CD4-positive, alpha-beta T cell treated with Interleukin-21 for 1 hour (primary cell): ENCODE measurements at places on chromosomes 7 and 10.

- DNase-seq: no peak
Observed at GRCh38 chr7:151390598-151391357, 19.1 kb downstream of the WDR86 start.

- DNase-seq: no peak
Observed at GRCh38 chr10:125000366-125001312, 58.7 kb downstream of the ZRANB1 start.

DNA sequence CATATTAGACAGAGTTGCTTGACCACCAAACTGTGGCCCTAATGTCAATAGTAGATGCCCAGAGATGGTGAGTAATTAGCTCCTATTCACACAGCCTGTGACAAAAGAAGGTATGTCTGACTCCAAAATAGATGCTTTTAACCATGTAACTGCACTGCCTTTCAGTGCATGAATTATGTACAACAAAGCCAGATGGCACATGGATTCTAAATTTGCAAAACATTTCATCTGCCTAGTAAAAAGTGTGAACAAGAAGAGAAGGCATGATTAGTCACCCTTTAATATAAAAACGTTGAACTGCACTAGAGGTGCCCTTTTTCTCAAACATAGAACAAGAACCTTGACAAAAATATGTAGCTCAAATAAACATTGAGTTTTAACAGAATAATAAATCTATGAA is 35.5 kb upstream of the PTPRZ1 start:
- DNase-seq: no peak

DNA sequence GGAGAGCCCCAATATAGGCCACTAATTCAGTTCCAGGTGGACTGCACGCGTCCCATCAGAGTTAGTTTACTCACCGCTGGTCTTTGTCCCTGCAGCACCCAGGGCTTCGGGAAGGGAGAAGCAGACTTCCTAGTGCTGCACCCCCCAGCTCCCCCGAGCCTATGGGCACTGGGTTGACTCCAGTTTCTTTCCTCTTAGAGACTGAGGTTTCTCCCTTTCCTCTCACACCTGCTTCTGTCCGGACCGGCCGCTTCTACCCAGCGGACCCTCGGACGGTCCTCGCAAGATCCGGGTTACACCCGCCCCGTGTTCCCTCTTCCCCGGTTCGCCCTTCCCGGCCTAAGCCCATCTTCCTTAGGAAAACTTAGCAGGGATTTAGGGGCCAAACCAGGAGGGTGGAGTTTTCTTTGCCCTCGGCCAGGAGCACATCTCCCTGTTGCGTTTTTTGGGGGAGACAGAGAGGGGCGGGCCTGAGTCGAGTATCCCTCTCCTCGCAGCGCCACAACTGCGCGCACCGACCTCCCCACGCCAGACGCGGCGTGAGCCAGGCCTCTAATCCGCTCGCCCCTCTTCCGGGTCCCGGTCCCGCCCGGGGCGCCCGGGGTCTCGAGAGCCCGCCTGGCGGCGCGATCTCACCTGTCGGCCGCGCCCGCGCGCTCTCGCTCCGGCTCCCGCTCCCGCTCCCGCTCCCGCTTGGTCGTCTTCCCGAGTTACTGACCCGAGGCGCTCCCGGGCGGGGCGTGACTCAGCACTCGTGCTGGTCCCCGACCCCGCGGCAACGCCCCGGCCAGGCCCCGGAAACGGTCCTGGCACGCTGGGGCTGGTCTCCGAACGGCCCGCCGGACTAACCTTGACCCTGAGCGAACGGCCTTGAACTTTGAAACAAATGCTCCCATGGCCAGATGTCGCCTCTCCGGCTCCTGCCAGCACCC is at the start of gene AIFM2:
Gene AIFM2, minus strand, starts transcription at position 728 of the 932 bp plus-strand sequence. CDS start 8,741 bp downstream, outside the sequence.
- peak; percentile 30 for DNase-seq

GRCh38 chr10:117740088-117740487 is 197.5 kb downstream of the EMX2 start:
- no peak for DNase-seq

DNA sequence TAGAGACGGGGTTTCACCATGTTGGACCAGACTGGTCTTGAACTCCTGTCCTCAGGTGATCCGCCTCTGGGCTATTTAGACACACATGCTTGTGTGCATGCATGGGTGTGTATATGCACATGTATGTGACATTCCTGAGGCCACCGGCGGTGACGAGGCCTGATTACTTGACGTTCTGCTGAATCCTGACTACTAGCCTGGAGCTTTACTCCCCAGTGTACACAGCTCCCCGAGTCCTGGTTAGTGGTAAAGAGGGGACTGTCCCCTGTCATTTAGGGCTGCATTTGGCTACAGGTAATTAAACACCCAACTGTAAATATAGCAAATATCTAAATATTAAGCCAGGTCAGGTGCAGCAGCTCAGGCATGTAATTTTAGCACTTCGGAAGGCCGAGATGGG is 14.2 kb downstream of the GTF2IRD1 start:
- no peak for DNase-seq

- no peak for DNase-seq
Observed at GRCh38 chr10:123620621-123621020, 45.5 kb upstream of the GPR26 start.

GRCh38 chr10:29634764-29635625 is at the start of gene SVIL:
Gene SVIL (minus strand): TSS chr10:29634971. CDS start chr10:29555058, 79,913 bp downstream.
- no peak for DNase-seq

DNA sequence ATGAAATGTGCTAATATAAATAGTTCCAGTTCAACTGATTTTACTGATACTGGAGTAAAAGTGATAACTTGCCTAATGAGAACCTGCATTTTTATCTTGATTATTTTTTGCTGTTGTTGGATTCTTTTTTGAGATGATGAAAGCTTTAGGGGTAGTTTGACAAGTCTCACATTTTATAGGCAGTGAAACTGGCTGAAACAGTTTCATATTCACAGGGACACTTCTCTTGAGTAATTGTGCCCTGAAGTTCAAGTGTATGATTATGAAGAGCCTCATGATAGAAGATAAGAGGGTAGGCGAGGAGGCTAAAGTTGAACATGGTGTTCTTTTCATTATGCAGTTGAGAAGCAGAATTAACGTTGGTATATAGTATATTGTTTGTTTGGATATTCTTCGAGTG is 5.1 kb downstream of the AUTS2 start:
- no peak for DNase-seq

- no peak for DNase-seq
Observed at GRCh38 chr10:100904917-100905316, 7.8 kb upstream of the SLF2 start.

DNA sequence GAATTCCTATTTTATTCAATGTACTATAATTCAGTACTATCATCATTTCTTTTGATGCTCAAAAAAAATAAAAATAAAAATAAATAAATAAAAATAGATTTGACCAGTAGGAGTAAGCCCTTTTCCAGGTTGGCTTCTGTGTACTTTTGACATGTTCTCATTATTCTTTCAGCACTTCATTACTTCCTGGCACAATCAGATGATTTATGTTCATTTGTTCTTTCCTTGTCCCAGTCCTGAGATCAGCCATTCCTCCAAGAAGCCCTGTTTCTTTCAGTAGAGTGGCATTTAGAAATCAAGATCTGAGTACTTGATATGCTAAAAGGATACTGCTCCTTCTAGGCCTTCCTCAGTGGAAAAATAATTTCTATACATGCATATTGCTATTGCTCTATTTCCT is 20.9 kb downstream of the ARL4A start:
- no peak for DNase-seq

GRCh38 chr7:81206217-81206616 is 287.4 kb upstream of the SEMA3C start:
- no peak for DNase-seq

- no peak for DNase-seq
Observed at GRCh38 chr7:585873-586272, 66.2 kb upstream of the PDGFA start.

DNA sequence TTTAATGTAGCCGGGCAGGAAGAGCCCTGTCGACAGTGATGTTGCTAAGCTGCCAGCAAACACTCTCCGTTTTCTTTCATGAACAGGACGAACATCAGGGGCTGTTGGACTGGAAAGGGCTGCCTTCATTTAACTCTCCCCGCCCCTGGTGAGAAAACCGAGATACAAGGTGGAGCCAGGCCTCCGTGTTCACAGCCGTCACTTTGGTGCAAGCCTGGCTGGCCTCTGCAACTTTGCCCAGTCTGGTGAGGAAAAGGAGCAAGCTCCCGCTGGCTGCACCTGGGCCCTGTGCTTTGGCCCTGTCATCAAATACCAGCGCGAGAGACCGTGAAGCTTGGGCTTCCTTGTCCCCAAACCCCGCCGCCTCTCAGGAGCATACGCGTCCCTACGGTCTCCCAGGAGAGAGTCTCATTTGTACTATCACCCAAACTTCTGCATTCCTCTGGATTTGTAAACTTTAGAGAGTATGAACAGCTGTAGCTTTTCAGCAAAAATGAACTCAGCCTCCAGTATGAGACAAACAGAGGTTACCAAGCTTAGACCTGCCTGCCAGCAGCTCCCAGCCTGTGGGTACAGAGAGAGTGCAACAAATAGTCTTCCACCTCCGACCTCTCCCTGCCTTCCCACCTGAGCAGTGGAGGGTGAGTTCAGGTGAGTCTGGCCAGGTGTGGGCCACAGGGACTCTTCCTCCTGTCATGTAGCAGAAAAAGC is 445.3 kb upstream of the MGMT start:
- DNase-seq: no peak

GRCh38 chr10:89651205-89651915 is 6.3 kb upstream of the PANK1 start:
- DNase-seq: no peak

DNA sequence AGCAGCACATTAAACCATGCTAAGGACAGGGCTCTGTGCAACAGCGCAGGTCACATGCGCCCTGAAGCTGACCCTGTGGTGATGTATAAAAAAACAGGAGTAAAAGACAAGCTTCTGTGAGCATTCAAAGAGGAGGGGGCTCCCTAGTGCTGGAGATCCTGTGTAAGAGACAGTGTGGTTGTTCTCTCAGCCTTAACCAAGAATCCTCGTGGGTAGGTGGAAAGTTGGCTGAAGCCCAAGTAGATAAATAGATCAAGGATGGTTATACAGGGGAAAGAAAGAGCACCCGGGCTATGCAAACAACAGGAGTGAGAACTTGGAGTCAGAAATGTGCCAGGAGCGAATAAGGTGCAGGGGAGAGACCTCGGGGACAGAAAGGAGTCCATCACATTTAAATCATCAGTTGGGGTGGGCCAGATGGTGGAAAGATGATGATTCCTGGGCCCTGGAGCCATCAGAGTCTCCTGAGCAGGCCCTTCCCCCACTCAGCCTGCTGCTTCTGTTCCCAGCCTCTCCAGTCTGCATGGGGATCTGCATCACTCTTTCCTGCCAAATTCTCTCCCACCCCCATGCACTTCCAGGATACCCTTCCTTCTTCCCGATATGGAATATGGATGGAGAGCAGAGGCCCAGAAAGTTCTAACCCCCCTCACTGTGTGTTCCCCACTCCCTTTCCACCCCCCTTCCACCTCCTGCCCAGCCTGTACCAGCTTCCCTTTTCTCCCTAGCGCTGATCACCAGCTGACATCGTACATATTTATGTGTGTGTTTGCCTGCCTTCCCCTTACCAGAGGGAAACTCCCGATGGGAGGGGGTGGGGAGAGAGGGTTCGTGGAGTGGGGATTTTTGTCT is 78.1 kb upstream of the PRR15 start:
- DNase-seq: no peak

DNA sequence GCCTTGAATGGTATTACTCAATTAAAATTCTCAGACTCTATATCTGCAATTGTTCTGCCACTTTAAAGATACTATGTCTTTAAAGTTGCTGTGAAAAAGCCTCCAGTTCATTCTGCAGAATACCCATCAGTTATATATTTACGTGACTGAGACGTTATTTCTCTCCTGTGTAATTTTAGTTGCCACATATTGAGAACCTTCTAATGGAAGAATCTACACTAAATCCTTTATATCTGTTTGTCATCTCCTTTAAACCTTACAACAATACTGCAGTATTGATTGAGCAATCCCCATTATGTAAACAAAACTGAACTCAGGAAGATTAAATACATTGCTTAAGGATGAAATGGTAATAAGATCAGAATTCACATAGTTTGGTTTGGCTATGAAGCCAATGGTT is 30.0 kb downstream of the GPR141 start:
- DNase-seq: no peak

DNA sequence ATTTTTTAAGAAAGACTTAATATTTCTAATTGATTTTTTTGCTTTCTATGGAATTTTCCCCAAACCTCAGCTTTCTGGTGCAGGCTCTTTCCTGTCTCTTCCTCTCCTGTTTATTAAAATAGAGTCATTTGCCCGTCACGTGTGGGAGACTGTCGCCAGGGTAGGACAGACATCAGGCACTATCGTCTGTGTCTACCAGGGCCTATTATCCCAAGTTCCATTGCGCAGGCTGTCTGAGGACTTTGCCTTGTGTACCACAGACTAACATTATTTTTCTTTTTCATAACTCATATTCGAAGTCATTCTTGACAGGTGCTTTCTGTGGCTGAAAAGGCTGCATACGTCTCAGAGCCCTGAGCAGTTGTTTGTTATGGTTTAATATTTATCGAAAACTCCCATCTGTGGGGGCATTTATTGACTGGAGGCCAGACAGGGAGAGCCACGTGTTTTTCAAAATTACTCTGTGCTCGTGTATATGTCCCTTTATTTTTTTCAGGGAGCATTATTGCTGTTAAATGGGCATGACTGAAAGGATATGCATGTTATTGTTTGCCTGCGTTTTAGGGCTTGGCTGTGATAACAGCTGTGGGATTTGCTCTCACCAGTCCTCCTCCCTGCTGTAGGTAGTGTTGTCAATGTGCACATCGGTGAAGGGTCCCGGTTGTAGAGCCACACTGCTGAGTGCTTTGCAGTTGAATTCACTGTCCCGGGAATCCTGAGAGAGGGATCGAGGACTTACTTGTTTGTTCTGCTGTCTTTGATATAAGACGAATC is 89.8 kb downstream of the CAMK1D start:
- no peak for DNase-seq

DNA sequence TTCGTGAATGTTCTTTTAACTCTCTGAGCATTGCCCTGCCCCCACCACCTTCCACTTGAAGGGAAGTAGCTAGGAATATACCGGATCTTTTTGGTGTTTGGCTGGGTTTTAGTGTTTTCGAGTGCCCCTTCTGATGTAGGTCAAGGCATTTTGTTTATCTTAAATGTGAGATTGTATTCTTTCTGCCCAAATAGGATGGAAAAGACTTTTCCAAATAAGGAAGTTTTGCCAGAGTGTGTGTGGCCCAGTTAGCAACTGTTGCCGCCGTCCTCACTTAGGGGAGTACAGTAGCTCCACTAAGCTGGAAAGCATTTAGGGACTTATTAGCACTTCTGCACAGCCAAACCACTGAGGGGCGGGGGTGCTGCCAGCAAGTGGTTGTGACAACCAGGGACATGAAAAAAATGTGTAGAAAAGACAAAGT is 29.8 kb upstream of the VCL start:
- DNase-seq: peak; percentile 40
